ENCODE measurements at places on chromosomes 2 and 18. TPM values are rescaled to one million over a fixed set of nuclear protein-coding genes. Genes with fewer than 3 reads are reported as not detected.

The CYP27A1 gene
- total RNA-seq = 206 TPM

The SERPINB8 gene
- total RNA-seq = 20.6 TPM

The CCDC74B gene
- total RNA-seq = 2.1 TPM

The SIX2 gene
- 1.8 TPM for total RNA-seq

The NCKAP5 gene
- 3.3 TPM for total RNA-seq

Data from subcutaneous adipose tissue (tissue), 4 donors.